ENCODE measurements at places on chromosomes 16 and 17.

DNA sequence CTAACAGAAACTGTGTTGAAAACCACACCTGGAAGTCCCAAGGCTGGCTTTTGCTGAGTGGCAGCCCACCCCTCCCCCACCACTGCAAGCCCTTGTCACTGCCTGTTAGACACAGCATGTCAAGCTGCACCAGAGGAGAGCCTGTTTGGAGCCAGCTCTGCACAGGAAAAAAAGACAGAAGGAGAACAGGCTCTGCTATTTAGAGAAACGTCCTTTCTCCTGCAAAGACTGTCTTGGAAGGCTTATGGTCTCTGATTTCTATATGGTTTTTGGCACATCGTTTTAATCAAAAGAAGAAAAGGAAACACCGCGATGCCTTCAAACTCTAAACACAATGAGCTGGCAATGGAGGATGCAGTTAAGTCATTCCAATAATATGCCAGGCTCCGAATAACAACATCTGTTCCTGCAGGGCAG is 275.5 kb downstream of the MAP2K4 start:
- no peak for DNase-seq

- peak; percentile 41 for DNase-seq
Observed at GRCh38 chr17:55295411-55296170, 30.8 kb downstream of the HLF start.

DNA sequence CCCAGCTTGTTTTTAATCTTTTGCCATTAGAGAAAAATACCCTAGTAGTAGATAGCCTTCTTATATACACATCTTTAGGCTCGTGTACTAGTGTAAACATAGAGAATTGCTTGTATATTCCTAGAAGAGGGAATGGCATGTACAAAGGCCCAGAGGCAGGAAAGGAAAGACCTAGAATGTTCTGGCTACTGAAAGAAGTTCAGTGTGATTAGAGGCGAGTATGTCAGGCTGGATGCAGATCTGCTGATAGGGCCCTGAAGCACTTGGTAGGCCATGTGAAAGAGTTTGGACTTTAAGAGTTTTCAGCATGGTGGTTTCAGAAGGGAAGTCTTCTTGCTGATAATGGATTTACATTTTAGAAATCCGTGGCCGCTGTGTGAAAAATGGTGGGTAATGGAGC is 17.4 kb downstream of the CTCF start:
- DNase-seq: no peak

- no peak for DNase-seq
Observed at GRCh38 chr17:6286233-6286632, 148.7 kb downstream of the AIPL1 start.

DNA sequence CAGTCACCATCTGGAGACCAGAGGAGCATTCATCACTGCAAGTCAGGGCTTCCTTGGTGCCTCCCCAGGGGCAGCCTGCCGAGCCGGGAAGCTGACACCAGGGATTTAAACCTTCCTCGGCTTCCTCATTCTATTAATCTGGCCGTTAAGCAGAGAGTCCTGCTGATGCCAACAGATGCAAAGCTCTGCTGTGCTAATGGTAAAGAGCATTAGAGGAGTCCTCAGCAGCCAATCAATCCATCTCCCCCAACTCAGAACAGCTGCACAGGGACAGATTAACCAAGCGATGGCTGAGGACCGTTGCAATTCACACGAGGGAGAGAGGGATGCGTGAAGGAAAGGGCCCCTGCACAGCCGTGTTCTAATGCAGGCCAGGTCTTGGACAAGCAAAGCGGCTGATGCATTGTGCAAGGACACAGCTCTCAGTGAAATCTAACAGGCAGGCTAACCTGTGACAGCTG is 116.6 kb downstream of the XYLT1 start:
- DNase-seq: no peak

GRCh38 chr17:46192189-46192438 is 1.1 kb downstream of the KANSL1 start:
- no peak for DNase-seq

DNA sequence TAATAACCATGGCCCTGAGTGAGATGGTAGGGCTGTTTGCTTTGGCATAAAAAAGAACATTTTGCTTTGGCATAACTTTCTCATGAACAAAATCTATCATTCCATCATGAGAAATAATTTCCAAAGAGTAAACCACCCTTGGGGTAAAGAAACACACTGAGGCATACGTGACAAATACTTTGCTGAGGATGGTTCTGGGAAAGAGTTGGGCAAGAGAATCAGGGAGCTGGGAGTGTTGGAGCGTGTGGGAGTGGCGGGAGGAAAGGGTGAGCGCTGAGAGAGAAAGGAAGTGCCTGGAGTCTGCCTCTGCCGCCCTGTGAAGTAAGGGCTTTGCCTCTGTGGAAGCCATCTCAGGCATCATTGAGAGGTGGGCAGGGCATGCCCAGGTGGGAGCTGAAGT is 60.2 kb upstream of the ARHGAP44 start:
- no peak for DNase-seq

DNA sequence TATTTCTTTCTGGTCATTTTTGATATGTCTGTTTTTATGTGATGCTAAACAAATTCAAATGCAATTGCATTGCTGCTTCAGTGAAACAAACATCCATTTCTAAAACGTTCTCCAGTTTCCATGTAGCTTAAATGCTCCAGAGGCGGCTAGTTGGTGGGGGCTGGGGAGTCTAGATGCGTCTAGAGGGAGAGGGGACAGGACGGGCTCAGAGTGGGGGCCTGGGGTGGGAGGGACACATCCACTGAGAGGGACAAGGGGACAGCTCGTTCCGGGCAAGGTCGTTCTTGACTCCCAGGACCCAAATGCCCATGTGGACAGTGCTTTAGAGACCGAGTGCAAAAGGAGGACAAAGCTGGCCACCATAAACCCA is 102.3 kb downstream of the FOXL1 start:
- no peak for DNase-seq

DNA sequence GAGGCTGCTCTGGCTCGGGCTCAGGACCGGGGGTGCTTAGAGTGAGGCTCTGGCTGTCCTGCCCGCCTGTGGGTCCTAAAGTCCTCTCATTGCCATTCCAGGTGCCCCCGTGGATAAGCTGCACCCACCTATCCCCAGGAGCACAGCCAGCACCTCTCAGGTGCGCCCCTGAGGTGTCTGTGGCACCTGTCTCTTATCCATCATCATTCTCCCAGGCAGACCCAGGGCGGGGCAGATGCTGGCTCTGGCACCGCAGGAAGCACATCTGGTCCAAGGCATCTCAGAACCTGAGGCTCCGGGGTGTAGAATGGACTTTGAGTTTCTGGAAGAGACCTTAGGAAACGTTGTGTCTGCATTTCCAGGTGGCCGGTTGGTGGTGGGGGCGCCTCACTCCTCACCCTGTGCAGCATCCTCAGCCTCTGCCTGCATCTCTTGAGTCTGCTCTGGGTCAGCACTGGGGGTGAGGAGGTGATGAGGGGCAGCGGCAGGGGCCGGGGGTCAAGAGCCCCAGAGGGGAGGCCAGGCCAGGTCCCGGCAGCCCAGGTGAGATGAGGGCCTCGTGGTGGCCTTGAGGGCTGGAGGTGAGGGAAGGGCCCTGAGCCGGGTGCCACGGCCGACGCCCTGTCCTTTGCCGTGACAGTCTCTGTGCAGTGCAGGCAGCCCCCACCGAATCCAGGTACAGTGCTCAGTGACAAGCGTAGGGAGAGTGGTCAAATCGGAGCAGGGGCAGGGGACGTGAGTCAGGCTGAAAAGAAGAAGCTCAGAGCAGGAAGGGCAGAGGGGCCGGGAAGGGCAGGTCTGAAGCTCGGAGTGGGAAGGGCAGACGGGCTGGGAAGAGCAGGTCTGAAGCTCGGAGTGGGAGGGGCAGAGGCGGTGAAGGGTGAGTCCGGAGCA is 173.5 kb downstream of the NPIPB11 start:
- no peak for DNase-seq

- DNase-seq: no peak
Observed at GRCh38 chr17:45086865-45087503, 25.9 kb downstream of the NMT1 start.

DNA sequence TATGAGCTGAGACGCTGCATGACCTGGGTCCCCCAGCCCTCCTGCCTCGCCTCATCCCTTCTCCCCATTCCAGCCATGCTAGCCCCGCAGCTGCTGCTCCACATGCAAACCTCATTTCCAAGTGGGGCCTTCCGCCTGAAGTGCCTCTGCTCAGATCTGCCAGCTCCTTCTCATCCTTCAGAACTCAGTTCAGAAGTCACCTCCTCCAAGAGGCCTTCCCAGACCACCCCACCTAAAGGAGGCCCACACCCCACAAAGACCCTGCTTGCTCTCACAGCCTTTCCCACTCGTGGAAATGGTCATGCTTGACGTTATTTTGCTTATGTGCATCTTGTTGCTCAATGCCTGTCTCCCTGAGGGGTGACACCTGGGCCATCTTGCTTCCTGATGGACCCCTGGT is 58.7 kb downstream of the RMI2 start:
- no peak for DNase-seq

DNA sequence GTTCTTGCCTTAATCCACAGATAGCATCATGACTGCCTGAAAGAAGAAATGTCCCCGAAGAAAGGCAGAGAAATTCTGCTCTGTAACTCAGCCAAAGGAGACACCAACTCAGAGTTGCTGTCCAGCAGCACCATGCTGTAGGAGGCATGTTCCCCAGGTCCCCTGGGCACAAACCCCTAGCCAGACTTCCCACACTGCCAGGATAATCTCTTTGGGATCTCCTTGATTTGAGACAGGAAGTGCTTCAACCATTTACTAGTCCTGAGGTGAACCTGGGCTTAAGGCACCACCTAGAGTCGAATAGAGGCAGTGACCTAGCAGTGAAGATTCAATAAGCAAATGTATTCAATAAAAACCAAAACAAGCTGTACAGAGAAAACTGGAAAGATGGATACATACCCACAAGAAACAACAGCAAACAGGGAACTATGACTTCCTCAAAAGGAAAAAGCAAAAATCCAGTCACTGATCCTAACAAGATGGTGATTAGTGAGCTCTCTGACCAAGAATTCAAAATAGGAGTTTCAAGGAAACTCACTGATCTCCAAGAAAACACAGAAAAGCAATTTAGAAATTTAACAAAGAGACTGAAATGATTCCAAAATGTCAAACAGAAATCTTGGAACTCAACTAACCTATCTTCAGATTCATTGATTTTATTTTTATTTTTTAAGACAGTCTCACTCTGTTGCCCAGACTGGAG is 5.7 kb downstream of the OR4D2 start:
- no peak for DNase-seq

DNA sequence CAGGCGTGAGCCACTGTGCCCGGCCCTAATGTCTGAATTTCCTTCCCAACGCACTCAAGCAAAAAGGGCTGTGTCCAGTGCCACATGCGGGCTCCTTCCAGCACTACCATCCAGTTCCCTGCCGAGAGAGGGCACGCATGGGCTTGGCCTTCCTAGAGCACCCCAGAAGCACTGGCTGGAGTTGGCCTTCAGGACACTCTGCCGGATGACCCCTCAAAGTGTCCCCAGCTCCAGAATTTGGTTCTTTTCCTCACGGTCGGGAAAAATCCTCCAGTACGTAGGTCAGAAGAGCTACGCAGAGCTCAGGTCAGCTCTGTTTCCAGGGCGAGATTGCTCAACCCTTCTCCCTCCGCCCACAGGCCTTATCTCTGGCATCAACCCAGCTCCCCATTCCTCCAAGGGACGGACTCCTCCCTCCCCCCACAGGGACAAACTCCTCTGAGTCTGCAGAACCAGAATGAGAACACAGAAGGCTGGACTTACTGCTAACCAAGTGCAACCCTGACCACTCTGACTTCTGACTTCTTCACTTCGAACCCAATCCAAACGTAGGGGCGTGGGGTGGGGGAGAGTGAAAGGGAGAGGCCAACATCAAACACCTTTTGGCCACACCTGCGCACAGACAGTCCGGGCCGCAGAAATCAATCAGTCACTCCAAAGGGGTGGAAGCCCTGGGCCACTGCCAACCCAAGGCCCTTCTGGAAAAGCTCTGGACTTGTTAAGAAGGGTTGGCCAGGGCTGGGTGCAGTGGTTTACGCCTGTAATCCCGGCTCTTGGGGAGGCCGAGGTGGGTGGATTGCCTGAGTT is 3.6 kb downstream of the CDC42EP4 start:
- no peak for DNase-seq

DNA sequence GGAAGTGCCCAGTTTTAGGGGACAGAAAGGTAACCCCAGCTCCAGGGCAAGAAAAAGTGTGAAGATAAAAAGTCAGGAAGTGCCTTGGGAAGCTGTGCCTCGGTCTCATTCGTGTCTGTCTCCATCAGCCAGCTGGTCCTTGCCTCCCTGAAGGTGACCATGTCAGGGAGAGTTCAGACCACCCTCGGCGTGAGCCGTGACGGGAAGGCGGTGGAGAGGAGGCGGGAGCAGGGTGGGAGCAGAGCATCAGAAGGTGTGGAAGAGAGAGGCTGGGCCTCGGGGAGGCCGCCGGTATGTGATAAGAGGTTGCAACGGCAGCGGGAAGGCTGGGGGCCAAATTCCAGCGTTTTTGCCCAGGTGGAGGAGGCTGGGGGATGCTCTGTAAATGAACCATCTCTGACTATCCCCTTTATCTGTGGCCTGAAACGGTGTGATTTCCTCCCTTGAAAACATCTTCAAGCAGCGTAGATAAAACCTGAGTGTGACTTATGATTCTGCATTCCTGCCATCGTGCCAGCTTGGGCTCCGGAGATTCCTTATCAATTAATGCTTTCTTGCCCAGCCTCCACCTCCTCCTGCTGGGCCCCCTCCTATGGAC is 251.8 kb downstream of the IRF8 start:
- DNase-seq: no peak

GRCh38 chr17:49691086-49691676 is 13.3 kb upstream of the SPOP start:
- no peak for DNase-seq

DNA sequence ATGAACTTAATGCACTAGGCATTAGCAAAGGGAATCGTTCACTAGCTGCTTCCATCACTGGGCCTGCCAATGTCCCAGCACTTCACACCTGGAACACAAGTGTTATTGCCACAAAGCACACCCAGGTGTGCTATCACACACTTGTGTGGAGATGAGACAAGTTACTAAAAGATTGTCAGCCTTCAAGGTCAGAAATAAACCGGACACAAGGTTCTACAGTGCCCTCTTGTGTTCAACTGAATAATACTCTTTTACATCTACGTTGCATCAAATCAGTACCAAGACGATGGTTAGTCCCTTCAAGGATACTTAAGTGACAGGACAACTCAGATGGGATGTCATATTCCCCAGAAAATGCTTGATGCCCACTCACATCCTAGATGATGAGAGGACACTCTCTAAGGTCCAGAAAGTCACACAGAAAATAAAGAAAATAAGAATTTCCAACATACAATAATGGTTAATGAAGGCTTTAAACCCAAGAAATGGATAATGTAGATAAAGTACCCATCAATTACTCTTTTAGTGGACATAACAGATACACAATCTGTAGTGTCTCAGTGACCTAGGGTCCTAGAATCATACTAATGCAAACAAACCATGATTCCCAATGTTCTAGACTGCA is 16.4 kb upstream of the GLG1 start:
- DNase-seq: no peak

- DNase-seq: no peak
Observed at GRCh38 chr17:48770954-48771353, 42.4 kb upstream of the HOXB13 start.

Measured in cerebellar nuclear complex (tissue), 1 donor.